ENCODE measurements at places on chromosomes 3 and 15.

DNA sequence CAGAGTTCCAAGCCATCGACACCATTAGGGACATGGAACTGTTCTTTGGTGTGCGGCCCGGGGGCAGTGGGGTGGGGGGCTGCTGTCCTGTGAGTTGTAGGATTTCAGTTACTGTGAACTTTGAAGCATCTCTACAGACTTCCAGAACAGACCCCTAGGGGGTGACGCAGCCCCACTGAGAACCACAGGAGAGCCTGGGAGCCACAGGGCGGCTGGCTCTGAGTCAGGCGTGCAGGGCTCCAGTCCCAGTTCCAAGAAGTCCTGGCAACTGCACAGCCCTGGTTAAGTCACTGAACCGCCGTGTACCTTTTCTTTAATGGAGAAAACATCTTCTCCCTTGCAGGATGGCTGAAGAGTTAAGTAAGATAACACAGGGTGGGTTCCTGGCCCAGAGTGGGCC is 23.5 kb upstream of the LRTM1 start:
- no peak for DNase-seq

DNA sequence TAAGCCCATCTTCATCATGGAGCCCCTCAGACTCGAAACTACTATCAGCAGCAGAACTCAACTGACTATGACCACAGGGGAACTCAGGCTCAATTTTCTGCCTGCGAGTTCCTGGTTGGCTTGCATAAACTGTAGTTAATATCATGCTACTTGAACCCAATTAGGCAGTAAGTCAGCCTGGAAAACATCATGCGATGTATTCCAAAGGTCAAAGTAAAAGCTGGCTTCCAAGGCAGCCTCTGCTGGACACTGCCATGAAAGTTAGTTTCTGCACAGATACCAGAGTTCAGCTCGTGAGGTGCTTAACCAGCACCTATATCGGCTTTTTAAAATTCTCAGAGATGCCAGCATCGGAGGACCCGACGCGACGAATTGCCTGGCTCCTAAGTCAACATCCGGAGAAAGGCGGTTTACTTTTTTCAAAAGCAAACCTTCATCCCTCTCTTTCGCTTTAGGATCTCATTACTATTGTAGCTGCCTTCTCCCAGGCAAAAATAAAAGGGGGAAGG is 3.8 kb downstream of the ANP32A start:
- DNase-seq: no peak

GRCh38 chr3:177624528-177625495 is 427.5 kb upstream of the TBL1XR1 start:
- no peak for DNase-seq

- DNase-seq: no peak
Observed at GRCh38 chr3:97711654-97712053, 52.9 kb upstream of the ARL6 start.

DNA sequence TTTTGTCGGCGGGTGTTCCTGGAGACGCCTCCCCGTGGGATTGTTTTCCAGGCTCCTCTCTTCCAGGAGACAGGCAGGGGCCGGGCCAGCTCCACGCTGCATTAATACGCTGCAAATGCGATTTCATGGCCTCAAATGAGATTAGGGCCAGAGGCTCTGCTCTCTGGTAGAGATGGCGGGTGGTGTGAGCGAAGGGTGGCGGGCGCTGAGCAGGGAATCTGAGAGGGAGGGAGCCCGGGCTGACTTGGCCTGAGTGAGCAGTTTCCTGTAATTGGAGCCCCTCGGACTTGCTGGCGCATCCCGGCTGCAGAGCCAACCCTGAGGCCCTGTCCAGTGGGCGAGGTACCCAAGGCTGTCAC is 7.4 kb upstream of the CCDC33 start:
- no peak for DNase-seq

GRCh38 chr3:154976072-154976983 is 103.8 kb upstream of the MME start:
- DNase-seq: no peak

GRCh38 chr3:104879919-104880318 is 486.8 kb upstream of the ALCAM start:
- no peak for DNase-seq

DNA sequence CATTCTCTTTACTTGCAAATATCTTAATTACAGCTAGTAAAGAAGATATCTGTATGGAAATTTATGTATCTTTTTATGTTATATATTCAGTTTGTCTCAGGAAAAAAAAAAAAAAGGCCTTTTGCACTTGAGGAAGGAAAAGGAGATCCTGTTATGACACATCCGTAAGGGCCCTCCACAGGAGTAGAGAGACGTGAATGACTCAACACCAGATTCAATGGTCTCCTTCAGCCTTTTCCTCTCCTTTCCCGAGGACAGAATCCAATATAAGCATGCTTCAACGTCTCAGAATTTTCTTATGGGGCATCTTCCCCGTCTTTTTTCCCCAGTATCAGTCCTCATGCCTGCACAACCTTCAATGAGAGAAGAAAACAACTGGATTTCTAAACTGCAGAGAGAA is 340.3 kb downstream of the NTRK3 start:
- DNase-seq: no peak

DNA sequence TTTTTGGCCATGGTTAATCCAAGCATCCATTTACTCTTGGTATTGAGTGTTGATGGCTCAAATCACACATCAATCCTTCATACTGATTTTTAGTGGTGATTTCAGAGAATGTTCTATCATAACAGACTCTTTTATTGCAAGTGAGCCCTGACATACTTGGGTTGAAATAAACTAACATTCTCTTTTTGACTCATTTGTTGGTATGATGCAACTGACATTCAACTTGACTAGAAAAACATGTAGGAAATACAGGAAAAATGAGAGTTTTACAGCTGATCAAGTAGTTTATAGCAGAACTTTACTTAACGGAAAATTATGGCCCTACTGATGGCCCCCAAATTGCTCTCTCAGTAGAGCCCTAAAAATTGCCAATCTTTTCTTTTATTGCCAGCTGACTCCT is 173.9 kb upstream of the CD96 start:
- no peak for DNase-seq

- no peak for DNase-seq
Observed at GRCh38 chr3:81663114-81663513, 98.3 kb downstream of the GBE1 start.

GRCh38 chr3:71579935-71580406 is 3.6 kb downstream of the FOXP1 start:
- DNase-seq: no peak

GRCh38 chr3:187450431-187451190 is 82.4 kb downstream of the RTP4 start:
- DNase-seq: no peak

DNA sequence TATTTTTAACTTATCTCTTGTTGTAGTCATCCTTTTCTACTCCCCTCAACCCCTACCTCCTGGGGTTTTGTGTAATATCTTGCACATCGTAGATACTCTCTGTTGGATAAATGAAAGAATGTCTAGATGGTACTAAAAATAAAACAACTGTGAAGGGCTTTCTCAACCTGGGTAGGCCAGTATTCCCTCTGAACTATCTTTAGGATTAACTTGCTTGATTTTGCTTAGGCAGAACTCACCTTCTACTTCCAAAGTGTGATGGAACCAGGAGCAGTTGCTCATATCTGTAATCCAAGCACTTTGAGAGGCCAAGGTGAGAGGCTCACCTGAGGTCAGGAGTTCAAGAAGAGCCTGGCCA is 32.8 kb upstream of the TIPARP start:
- DNase-seq: no peak

DNA sequence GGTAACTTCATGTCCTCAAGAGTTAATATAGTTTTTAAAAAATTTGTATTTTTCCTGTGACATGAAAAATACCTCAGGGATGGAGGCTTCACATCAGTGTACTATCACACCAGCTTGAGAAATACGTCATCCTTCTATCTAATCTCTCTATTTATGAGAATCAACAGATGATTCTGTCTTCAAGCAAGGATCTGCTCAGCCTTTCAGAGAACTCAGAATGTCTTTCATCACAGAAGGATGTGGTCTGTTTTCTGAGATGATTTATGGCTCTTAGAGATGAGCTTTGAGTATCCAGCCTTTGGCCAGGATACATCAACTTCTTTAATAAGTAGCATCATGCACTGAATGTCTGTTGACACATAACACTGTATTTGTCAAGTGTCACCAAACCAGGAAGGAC is 193.9 kb downstream of the DTWD1 start:
- no peak for DNase-seq

DNA sequence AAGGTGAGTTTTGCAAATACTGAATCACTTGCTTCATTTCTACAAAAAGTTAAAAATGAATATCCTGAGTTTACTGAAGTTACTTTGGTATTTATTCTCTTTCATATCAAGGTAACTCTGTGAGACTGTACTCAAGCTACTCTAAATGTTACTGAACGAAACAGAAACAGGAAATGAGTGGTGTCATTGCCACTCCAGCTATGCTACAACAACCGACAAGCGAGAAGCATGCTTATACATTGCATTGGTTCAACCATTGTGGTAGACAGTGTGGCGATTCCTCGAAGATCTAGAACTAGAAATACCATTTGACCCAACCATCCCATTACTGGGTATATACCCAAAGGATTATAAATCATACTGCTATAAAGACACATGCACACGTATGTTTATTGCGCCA is 313.2 kb upstream of the THBS1 start:
- no peak for DNase-seq

Measured in stimulated activated CD8-positive, alpha-beta memory T cell treated with anti-CD3 and anti-CD28 coated beads, Interleukin-4, amount 100 ng/mL, for 1 hour (primary cell).